ENCODE measurements at places on chromosomes 13 and 19. TPM values are rescaled to one million over a fixed set of nuclear protein-coding genes. Genes with fewer than 3 reads are reported as not detected.

Gene CEP89
- 6.3 TPM for total RNA-seq

Gene TMEM38A
- 3.7 TPM for total RNA-seq

Gene THSD1
- total RNA-seq = 11.7 TPM

Gene DNAJC15
- total RNA-seq = 17.0 TPM

Gene TNFSF9
- 0.30 TPM for total RNA-seq

Gene PLK5
- not detected for total RNA-seq

Gene FAM124A
- total RNA-seq = 0.30 TPM

Gene LGALS4
- not detected for total RNA-seq

Gene CLN5
- total RNA-seq = 17.9 TPM

Gene RFPL4AL1
- not detected for total RNA-seq

Gene MYCBP2
- 66.2 TPM for total RNA-seq

Gene KL
- 0.12 TPM for total RNA-seq

Gene ZNF729
- total RNA-seq = not detected

Gene ZNF154
- total RNA-seq = 4.4 TPM

Gene AKT1S1
- 9.8 TPM for total RNA-seq

Gene SIGLEC8
- total RNA-seq = not detected

Gene MEGF8
- 17.9 TPM for total RNA-seq

Gene PNMA8B
- total RNA-seq = 0.38 TPM

Gene ICAM5
- 0.94 TPM for total RNA-seq

Gene ZNF30
- total RNA-seq = 2.8 TPM

Gene C19orf38
- total RNA-seq = 0.15 TPM

Gene IRGC
- not detected for total RNA-seq

Gene ZNF471
- total RNA-seq = 2.9 TPM

Gene EFNA2
- total RNA-seq = not detected

Gene AP1M2
- total RNA-seq = 2.5 TPM

Gene ZNF570
- total RNA-seq = 8.0 TPM

Gene MAP4K1
- not detected for total RNA-seq

Gene SAE1
- 62.0 TPM for total RNA-seq

Gene RNF17
- total RNA-seq = 0.30 TPM

Gene LGALS14
- 0.08 TPM for total RNA-seq

Gene HAUS8
- total RNA-seq = 1.6 TPM
